ENCODE measurements at places on chromosomes 2 and 18.

DNA sequence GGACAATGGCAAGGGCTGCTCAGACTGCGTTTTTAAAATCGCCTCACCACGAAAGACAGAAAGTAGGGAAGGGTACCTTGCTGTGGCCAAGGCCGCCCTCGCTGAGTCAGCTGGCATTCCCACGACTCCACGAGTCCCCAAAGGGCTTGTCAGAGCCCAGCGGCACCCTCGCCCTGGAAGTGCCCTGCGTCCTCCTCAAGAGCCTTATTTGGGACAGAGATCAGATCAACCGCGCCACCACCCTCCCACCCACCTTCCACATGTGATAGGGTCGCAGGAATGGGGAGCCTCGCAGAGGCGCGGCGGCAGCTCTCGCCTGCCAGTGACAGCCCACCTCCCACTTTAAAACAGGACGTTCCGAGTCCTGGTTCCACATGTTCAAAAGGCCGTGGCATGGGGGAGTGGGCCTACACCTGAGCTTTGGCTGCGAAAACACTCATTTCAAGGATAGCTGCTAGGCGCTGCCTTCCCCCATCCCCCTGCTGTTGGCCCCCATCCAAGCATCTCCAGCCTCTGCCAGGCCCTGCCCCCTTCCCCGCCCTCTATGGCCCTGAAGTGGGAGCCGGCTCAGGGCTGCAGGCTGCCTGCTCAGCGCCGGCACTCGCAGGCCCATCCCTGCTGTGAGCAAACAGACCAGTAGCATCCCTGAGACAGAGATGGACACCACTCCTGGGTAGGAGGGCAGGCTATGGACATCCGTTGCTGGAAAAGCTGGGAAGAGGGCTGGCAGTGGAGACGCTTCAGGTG, 38.1 kb upstream of the ARHGEF4 start:
- no peak for DNase-seq

GRCh38 chr2:187826023-187826422, 271.8 kb upstream of the TFPI start:
- DNase-seq = no peak

DNA sequence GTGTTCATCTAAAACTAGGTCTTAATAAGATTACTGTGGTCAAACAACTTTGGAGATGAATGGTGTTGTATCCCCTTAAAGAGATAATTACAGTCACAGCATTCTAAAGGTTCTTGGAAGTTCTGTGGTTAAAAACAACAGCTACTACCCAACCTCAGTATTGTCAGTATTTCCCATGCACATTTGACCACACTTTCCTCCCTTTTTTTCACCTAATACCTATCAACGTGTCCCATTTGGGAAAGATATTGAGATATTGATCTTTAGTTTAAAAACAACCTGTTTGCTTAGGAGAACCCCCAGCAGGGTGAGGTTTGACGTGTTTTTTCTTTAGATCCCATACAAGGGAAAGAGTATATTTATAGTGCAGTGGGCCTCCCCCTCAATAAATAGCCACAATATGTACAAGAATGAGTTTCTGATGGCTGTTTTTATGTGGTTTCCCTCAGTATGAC, 65.6 kb downstream of the WDR7 start:
- no peak for DNase-seq

DNA sequence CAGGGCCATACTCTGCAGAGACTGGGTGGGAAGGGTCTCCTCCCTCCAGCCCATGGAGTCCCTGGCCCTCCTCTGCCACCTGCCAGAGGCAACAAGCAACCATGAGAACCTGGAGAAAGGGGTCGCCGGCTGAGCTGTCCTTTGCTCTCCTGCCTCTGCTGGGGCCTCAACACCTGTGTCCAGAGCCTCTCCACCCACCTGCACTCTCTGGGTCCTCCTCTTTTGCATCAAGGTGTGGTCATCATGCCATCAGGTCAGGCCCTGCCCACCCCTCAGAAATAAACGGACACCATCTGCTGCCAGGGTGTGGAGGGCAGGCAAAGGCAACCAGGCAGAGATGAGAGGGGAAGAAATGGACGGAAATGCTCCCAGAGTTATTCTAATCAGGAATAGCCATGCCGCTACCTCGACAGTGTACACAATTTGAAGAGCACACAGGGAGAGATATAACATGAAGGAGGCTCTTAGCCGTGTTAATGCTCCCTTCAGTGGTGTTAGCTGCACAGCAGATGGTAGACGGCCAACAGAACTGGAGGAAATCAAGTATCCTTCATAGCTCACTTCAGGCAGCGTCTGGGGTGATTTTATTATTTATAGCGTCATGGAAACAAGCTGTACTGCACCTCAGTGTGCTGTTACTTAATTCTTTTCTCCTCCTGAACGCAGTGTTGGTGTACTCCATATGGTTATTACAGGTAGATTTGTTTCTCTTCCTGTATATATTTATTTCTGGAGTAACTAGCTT, 247.9 kb downstream of the TSN start:
- DNase-seq = no peak

DNA sequence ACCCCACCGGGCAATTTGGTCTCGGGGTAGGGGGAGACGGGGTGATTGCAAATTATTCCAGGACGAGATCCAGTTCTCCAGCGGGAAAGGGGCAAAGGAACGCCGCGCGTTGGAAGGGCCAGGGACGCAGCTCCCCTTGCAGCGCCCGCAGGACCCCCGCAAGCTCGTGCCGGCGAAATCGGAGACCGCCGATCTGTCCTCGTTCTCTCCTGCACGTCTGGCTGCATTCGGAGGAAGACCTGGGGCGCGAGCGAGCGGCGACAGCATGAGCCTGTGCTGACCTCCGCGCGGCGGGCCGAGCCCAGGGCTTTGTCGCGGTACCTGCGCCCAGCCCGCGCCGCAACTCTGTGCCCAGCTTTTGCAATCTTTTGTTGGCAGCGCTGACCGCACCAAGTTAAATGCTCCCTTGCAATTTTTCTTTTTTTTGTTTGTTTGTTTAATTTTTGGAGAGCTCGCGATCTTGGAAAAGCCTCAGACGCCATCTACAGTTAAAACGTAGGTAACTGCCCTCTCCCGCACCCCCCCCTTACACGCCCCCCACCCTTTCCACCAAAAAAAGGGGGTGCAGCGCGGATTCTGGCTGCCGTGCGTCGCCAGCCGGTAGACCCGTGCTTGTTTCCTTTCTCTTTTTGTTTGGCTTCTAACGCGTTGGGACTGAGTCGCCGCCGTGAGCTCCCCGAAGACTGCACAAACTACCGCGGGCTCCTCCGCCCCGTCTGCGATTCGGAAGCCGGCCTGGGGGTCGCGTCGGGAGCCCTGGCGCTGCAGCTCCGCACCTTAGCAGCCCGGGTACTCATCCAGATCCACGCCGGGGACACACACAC, 667 bp downstream of the TRIB2 start:
- DNase-seq = no peak

DNA sequence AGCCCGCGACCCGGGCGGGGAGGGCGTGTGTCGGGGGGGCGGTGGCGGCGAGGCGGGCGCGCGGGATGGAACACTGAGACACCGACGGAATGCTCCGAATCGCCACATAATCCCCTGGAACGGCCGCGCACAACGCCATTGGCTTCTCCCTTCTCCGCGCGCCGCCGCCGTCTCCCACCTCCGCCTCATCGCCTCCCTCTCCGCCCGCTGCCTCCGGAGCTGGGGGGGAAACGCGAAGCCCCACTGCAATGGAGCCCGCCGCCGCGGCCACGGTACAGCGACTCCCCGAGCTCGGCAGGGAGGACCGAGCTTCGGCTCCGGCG, at the start of gene PHLPP1:
Gene PHLPP1, plus strand, starts transcription at position 106 of the 323 bp plus-strand sequence. Its CDS starts 143 bp downstream, at position 249.
- DNase-seq = no peak

DNA sequence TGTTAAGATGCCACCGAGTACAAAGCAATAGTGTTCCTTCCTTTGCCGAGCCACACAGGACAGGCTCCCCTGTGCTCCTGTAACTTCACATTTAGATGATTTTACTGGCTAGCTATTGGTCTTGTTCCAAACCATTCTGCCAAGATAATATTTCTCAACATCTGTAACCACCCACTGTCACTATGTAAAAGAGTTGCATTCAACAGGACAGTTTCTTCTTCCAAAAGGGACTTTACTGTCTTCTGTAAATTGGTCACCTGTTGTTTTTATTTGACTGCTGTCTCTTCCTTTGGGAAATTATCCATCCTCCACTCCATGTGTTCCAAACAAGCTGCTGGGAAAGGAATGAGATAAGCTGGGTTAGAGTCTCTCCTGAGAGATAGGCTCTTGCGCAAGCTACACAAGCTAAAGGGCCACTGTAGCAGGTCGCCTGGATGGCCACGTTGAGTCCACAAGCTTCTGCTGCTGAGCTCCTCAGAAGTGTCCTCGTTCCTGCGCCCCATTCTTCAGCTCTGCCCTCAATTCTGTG, 14.4 kb upstream of the BZW1 start:
- no peak for DNase-seq

GRCh38 chr18:36391426-36392145, 94.1 kb downstream of the FHOD3 start:
- DNase-seq = no peak

- DNase-seq = no peak
Observed at GRCh38 chr2:108428286-108429009, 20.6 kb upstream of the GCC2 start.

DNA sequence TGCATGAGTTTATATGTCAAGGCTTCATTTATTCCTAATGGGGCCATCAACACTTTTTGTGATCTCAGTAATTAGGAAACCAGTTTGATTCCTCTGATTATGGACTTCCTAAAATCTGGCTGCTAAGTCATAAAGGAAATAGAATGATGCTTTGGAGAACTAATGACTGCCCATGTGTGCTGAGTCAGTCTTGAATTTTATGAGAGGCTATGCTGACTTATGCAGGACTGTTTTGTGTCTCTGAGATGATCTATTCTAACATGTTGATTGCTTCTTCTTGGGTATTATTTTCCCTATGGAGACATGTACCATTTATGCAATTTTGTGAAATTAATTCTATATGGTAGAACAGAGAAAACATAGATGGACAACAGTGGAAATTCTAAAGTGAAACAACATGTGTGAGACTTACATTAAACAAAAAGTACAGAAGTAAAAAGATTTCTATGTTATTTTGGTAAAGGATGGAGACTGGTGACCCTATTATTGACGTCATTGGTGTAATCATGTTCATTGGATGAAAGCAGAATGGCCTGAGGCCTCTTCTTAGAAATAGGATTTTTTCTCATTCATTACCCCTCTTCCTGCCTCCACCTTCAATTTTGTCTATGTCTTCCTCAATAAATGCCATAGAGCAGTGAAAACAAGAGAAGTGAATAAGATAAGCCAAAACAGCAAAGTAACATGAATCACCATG, 1658.2 kb upstream of the PIK3C3 start:
- no peak for DNase-seq

GRCh38 chr2:72605836-72606442, 219.9 kb downstream of the EXOC6B start:
- no peak for DNase-seq

GRCh38 chr2:25709349-25709748, 36.0 kb upstream of the DTNB start:
- DNase-seq = no peak

DNA sequence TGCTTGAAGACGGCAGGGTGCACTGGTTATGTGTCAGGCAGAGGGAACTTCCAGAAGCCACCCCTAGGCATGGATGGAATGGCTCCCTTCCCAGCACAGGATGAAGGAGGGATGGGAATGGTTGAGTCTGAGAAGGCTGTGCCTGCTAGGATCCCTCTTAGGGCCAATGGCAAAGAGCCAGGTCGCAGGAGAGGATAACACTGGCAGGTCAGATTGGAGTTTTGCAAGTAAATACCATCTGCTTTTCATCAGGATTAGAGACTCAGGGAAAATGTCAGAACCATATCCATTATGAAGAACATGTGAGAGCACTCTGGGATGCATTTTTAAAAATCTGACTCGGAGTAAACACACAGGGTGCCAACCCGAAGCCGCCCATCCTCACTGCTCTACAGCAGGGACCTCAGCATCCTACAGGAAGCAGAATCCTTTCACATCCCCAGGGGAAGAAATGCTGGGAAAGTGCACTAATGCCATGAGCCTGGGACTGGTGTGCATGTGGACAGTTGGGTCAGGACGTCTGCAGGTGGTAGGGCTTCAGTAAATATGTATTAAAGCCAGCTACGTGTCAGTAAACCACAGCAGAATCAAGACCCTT, 139.9 kb downstream of the MYT1L start:
- DNase-seq = no peak

DNA sequence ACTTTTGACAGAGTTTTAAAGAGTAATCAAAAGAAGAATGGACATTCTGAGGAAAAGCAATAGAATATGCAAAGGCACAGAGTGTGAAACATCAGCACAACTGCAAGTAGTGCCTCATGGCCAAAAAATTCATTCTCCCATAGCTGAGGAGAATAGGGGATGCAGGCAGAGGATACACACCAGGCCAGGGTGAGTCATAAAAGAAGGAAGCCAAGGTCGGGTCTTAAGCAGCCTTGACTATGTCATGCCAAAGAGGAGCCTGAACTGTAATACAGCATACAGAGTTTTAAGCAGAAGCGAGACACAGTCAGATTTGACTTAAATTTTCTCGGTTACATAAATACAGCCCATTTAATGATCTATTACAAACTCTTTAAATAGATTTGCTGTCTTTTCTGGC, 165.0 kb downstream of the LNPK start:
- DNase-seq = no peak

- DNase-seq = no peak
Observed at GRCh38 chr2:116747103-116747502, 1067.4 kb upstream of the DDX18 start.

GRCh38 chr2:57182916-57183315, 863.7 kb upstream of the VRK2 start:
- no peak for DNase-seq

- no peak for DNase-seq
Observed at GRCh38 chr2:215745331-215745730, 268.0 kb downstream of the MREG start.

DNA sequence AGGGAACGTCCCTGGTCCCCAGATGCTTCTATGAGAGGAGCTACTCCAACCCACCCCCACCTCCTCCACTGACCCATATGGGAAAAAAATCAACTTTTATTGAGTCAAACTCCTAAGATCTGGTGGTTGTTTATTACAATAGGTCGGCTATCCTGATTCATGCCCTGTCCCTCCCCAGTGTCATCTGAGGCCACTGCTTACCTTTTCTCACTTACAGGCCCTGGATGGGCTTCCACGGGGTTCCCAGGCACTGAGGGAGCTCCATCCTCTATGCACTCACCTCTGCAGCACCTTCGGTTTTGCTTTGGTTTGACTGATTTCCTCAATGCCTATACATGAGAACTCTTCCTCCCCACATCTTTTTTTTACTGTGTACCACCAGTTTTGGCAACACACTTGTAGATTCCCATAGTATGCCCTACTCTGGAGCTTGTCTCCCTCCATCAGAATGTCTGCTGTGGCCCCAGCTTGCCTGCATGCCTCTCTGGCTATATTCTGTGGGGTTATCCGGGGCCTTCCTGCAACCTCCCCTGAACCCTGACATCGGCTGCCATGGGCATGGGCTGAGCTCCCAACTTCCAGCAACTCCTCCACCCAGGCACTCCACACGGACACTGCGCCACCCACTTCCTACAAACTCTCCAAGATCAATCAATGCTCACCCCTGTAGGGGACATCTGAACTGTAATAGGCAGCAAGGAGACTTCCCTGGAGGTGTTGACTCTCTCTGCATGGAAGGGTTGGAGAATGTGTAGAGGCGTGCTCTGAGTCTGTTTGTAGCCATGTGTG, 236.1 kb downstream of the VAPA start:
- no peak for DNase-seq
